ENCODE measurements at places on chromosomes 6 and 20.

DNA sequence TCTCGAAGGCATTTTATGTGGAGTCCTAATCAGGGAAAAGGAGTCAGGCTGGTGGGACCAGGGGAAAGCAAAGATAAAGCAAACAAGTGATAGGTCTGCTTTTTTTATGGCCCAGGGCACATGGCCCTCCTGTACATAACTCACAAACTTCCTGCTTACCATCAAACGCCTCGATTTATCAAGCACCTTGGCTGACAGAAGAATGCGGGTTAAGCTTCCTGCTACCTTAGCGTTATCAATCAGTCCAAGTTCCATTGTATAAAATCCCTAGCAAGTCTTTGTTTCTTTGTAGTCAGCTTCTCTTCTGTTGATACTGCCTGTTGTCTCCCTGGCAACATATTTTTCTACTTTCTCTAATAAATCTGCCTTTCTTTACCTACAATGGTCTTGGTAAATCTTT is 4.1 kb upstream of the TRIM27 start:
- DNase-seq, result no peak

DNA sequence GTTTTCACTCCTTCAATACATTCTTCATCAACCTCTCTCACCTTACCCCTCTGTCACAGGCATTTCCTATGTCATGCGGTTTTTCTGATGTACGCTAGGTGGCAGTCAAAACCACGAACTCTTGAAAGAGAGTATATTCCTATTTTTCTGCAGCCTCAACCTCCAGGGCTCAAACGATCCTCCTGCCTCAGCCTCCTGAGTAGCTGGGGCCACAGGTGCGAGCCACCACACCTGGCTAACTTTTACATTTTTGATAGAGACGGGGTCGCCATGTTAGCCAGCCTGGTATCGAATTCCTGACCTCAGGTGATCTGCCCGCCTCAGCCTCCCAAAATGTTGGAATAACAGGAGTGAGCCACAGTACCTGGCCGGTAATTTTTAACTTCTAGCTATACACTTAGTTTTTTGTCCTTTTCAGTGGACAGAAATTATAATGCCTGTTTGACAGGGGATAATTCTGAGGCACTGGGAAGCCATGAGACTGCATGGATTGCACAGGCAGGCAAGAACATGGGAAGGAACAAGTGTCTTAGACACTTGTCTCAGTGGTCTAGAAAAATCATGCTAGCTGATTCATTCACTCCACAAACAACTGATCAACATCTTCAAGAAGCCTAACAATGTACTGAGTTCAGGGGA is 22.5 kb upstream of the HFE start:
- no peak for DNase-seq

- DNase-seq, result no peak
Measured at GRCh38 chr6:29941016-29941415, 1.3 kb upstream of the HLA-A start.

GRCh38 chr6:170388113-170388512 is 81.6 kb downstream of the FAM120B start:
- no peak for DNase-seq

DNA sequence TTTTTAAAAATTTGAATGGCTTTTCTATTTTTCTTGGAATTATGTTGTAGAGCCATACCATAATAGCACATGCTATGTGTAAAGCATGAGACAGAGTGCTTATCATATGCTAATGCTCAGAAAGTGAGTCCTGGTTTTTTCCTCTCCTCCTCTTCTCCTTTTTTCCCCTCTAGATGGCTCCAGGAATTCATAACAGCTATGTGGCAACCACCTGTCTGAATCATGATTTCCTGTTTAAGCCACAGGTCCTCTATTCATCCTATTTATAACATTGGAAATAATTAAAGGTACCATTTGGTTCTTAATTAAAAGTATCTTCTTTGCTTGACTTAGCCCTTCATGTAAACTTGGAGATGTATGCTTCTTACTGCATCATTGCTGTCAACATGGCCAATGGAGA is 260.0 kb upstream of the MAP3K7 start:
- no peak for DNase-seq

GRCh38 chr6:123393331-123393730 is 243.4 kb downstream of the TRDN start:
- no peak for DNase-seq

DNA sequence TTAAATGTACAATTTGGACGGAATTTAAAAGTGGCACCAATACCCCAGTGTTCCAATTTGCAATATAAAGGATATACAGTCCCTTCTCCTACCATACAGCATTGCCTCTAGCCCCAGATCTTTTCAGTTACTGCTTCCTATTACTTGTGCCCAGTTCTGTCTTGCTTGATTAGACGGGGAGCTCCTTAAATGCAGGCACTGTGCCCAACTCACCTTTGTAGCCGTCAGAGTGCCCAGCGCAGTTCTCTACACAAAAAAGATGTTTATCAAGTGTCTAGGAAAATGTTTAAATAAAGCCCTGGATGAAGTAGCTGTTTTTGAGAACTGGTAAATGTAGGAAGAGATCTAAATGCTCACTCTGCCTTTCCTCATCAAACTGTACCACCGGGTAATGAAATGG is 7.6 kb downstream of the TAP2 start:
- DNase-seq, result no peak

- no peak for DNase-seq
Measured at GRCh38 chr6:31498748-31499147, 803 bp downstream of the MICB start.

DNA sequence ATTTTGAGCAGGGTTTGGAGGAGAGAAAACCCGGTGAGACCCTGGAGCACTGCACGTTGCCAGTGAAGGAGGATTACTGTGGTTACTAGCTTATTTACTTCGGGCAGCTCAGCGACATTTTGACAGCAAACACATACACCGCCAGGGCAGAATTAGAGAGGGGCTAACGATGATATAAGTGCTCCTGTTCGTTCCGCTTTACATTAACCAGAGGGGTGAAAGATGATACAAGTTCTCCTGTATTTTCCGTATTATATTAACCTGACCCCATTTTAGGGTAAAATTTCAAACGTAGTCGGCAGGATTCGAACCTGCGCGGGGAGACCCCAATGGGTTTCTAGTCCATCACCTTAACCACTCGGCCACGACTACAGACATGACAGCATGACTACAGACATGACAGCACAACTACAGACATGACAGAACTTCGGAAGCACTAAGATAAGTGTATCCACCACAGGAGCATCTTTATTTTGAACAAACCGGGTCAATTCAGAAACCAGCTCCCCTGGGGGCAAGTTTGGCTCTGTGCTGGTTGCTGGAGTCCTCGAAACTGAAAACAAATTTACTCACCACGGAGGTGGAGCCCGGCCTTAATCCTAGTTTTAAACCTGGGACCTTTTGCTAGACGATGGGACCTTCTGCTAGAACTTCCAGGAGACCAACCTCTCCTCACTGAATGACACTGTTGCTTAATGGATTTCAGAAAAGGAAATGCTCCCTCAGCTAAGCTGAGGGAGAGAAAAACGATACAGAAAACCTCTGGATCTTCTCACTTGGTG is 80.4 kb upstream of the ZNF184 start:
- peak; percentile 24 for DNase-seq

DNA sequence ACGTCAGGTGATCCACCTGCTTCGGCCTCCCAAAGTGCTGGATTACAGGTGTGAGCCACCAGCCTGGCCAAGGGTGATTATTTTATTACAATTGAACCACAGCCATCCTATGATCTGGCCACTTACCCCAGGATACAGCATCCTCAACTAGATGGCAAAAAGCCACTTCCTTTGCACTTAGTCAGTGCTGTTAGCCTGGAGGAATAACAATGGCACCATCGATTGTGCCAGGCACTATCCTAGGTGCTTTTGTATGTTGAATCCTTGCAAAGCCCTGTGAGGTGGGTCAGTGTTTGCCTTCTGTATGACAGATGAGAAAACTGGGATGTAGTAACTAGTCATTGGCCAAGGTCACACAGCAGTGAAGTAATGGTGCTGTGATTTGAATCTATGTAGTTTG is 11.2 kb upstream of the TTPAL start:
- no peak for DNase-seq

DNA sequence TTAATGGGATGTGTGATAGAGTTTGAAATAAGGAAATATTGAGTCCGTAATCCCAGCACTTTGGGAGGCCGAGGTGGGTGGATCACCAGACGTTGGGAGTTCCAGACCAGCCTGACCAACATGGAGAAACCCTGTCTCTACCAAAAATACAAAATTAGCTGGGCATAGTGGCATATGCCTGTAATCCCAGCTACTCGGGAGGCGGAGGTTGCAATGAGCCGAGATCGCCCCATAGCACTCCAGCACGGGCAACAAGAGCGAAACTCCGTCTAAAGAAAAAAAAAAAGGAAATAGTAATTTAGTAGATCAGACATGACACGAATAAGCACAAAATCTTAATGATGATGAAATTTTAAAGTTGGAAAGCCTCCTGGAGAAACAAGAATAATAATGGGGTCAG is 14.8 kb downstream of the GJA1 start:
- no peak for DNase-seq

GRCh38 chr6:18263418-18264218 is 712 bp downstream of the DEK start:
- no peak for DNase-seq

DNA sequence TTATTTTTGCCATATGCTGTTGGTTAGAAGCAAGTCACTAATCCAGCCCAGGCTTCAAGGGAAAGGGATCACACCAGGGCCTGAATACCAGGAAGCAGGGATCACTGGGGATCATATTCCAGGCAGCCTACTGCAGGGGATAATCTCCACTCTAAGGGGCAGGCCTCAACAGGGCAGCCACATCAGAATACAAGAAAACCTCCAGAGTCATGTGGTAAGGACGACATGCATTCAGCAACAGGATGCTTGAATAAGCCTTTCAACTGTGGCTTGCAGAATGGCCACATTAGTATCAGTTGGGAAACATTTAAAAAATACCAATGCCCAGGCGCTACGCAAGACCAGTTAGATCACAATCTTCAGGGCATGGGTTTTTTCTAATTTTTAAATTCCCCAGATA is 109.1 kb downstream of the LY86 start:
- DNase-seq, result no peak

DNA sequence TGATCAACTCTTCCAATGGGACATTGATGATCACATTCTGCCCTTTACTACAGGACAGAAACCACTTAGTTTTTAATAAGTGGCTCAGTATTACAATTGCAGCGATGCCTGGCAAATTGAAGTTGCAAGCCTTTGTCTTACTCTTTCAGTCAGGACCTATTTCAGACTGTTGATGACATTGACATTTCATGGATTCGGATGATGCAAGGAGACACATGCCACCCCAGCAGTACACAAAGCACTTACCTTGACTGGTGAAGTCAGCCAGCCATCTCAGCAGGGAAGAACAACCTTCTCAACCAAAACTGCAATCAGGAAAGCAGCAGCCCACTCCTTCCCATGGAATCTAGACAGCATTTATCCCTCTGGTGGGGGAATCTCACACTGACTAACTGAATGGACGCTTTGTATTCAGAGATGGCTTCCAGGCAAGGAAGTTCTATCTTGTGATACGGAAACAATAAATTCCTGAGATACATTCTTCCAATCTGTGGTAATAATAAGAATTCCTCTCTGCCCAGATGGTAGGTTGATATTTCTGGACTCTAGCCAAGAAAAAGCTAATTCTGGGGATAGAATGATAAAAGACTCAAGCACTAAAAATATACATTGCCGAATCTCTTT is 24.8 kb downstream of the NFYA start:
- DNase-seq, result no peak

DNA sequence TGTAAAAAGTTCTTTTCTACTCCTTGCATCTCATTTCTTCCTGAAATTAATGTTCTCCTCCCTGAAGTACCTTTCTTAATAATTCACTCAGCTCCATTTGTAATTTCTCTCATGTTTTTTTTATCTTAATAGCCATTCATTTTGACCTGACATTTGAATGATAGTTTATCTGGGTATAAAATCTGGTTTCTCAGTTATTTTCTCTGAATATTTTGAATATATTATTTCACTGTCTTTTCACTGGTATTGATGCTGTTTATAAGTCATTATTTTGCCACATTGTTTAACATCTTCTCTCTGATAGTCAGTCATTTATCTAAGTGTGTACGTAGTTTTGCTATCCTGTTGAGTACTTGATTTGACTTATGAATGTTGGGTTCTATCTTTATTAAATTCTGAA is 68.8 kb upstream of the ARHGAP18 start:
- no peak for DNase-seq

DNA sequence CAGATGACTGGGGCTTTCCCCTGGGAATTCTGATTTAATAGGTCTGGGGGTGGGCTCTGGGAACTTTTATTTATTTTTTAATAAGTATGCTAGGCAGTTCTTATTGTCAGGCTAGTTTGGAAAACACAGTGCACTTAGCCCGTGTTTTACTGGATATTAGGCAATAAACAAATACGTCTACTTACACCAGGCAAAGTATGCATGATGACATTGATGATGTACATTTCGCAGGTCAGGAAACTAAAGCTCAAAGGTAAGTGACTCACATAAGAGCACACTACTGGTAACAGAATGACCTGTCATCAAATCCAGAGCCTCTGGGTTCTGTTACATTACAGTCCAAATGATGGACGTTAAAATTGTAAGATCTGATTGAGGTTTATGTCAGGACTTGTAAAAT is 144.4 kb upstream of the EXOC2 start:
- DNase-seq, result no peak

GRCh38 chr6:36912586-36912985 is 26.8 kb downstream of the C6orf89 start:
- peak; percentile 42 for DNase-seq

- DNase-seq, result no peak
Measured at GRCh38 chr20:12112089-12112474, 194.4 kb downstream of the BTBD3 start.

Data from GM12892 (cell line).